ENCODE measurements at places on chromosomes 2 and 18.

- no peak for DNase-seq
Observed at GRCh38 chr18:6668836-6669235, 60.7 kb upstream of the ARHGAP28 start.

- no peak for DNase-seq
Observed at GRCh38 chr2:176128982-176129796, at the start of gene HOXD8. TSS of gene HOXD8 (plus strand) at chr2:176129705. CDS start at chr2:176130367, 662 bp downstream.

DNA sequence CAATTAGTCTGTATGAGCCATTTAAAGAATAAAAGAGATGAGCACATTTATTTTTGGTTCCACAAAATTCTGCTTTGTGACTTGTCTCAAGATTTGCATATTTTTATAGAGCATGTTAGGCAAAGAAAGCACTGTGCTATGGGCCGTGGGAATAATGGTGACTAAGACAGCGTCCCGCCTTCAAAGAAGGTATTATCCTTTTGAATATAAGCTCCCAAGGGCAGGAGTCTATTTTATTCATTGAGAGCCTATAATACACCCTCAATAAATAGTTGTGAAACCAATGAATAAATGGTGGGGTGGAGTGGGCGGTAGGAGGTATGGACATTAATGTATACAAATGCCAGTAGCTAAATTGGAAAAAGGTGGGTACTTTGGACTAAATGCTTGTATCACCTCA is 20.5 kb upstream of the TCF4 start:
- DNase-seq = no peak

DNA sequence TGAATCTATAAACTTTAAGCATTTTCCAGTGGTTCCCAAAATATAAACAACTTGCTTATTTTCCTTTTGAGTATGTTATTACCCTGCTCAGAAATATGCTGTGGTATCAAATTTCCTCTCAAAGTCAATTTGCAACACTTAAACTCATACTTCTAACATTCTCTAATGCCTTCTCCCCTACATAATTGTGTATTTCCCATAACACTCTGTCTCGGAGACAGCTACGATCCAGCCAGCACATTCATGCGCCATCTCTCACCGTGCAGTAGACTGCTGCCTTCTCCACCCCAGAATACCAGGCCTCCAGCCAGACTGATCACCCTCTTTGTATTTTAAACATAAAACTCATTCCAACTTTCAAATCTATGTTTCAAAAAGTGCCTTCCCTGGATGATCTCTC is 41.8 kb downstream of the TIMM21 start:
- DNase-seq = no peak

DNA sequence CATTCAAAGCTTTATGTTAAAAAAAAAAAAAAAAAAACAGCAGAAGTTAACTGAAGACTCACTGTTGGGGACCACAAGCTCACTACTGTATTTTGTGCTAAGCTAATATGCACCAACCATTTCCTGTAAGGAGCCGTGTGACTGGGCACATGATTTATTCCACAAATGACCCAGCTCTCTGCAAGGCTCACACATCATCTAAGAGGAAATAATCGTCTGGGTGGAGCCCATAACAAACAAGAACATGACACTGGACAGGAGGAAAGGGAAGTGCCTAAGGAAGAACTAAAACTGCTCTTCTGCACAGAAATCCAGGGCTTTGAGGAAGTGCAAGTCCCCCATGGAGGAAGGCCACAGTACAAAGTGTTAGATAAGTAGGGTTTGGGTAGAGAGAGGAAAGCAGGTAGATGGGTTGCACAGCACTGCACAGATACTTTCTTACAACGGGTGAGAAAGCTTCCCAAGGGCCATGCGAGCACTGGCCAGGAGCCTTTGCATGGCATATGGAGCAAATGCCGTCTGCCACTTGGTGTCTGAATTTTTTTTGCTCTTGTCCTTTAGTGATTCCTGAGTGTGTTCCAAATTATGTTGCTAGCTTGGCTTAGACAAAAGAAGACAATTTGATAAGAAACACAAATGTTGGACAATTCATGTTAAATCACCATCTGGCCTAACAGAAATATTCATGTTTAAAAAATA is 24.4 kb downstream of the NFE2L2 start:
- no peak for DNase-seq

- no peak for DNase-seq
Observed at GRCh38 chr2:152493417-152493816, 158.4 kb downstream of the FMNL2 start.

DNA sequence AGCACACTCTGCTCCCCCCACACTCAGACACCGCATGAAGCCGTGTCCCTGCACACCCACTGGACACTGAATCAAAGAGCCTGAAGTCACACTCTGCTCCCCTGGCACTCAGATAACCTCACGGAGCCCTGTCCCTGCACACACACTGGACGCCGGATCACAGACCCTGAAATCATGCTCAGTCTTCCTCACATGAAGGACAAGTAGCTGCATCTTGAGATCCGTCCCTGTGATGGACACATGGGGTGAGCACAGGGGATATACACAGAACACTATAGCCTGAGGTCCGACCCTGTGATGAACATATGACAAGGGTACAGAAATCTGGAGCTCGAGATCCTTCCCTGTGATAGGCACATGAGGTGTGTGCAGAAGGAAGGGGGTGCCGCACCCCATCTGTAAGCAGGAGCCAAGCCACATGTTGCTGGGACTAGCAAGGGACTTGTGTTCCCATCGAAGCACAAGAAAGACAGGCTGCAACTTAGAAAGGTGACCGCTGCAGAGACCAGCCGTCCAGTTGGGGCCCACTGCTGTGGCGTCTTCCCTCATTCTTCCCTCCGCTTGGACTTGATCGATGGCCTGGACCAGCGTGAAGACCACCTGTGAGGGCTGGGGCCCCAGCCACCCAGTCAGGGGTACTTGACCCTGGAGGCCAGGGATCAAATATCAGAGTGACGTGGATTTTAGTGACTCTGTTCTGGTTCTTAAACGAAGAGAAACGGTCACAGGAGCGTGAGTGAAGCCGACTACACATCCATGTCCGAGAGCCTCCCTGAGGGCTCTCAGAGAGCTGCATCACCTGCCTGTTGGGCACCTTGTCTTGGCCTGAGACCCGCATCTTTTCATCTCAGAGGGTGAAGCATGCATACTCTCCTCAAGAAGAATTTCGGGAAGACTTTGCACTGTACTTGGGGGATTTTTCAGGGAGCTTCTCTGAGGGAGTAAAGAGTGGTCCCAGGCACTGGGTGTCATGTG is 391.7 kb upstream of the SALL3 start:
- DNase-seq = no peak

GRCh38 chr18:76401498-76401897 is 93.5 kb downstream of the ZNF516 start:
- DNase-seq = no peak

DNA sequence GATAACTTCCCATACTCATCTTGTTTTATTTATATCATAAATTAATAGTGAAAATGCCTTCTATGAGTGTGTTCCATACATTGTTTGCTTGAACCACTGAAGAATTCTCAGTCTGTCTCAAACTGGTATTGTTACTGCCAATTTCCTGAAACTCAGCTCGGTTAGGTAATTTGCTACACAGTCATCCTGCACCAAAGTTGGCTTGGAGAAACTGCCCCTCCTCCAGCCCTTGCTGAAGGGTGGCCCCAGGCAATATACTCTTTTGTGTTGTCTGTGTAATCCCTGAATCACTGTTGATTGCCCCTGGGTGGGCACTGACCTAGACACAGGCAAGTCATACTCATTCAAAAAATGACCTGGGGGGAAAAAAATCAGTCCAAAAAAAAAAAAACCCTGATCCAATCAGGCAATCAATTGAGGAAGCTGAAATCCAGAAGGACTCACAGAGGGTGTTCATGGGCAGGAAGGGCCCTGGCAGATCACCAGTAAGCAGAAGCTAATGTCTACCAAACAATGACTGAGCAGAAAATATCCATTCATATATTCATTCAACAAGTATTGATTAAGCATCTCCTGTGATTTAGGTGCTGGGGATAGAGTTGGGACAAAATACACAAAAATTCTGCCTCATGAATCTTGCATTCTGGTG is 3.8 kb upstream of the SESTD1 start:
- peak; percentile 44 for DNase-seq

DNA sequence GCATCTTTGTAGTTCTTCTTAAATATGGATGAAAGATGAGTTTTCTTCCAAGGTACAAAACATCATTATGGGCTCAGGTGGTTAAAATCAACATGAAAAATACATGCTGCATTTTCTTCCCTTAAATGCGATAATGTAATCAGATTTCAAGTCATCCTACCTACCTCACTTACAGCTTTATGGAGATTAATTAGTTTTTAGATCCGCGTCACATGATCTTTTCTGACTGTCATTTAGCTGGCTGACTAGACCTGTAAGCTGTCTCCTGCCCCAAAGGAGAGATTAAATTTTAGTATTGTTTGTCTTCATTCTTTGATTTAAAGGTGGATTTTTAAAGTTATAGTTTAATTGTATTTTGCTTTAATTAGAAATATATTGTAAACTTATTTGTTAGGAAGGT is 678.0 kb upstream of the ZEB2 start:
- no peak for DNase-seq

DNA sequence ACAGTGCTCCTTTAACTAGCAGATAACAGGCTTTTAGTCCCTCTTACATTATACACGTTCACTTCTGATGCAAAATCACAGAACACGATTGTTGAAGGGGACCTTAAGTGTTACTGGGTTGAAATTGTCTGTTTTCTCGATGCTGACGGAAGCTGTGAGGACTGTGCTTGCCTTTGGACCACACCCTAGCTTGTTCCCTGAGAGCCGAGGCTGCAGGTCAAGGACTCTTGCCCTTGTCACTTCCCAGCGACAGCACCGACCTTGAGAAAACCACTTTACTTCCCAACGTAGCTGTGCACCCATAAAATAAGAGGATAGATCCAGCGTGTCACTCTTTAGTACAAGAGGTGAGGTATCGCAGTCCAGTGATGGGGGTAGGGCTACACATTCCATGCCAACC is 701.0 kb downstream of the DCDC2C start:
- no peak for DNase-seq

- DNase-seq = no peak
Observed at GRCh38 chr2:71919708-71920107, 228.0 kb downstream of the CYP26B1 start.

- DNase-seq = no peak
Observed at GRCh38 chr18:2325308-2325849, 245.9 kb downstream of the METTL4 start.

DNA sequence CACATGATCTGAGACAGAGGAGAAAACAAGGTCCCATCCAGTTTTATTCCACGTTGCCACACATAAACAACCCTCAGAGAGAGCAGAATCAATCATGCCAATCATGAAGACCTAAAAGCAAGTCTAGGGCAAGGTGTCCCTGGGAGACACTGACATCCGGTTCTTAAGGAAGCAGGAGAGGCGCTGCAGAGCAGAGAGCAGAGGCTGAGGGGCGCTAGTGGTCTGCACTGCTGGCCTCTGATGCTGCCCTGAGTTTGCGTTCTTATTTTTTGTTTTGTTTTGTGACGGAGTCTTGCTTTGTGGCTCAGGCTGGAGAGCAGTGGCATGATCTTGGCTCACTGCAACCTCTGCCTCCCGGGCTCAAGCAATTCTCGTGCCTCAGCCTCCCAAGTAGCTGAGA is 83.3 kb downstream of the SMIM21 start:
- DNase-seq = no peak

- no peak for DNase-seq
Observed at GRCh38 chr2:234111523-234111922, 61.0 kb downstream of the SPP2 start.

DNA sequence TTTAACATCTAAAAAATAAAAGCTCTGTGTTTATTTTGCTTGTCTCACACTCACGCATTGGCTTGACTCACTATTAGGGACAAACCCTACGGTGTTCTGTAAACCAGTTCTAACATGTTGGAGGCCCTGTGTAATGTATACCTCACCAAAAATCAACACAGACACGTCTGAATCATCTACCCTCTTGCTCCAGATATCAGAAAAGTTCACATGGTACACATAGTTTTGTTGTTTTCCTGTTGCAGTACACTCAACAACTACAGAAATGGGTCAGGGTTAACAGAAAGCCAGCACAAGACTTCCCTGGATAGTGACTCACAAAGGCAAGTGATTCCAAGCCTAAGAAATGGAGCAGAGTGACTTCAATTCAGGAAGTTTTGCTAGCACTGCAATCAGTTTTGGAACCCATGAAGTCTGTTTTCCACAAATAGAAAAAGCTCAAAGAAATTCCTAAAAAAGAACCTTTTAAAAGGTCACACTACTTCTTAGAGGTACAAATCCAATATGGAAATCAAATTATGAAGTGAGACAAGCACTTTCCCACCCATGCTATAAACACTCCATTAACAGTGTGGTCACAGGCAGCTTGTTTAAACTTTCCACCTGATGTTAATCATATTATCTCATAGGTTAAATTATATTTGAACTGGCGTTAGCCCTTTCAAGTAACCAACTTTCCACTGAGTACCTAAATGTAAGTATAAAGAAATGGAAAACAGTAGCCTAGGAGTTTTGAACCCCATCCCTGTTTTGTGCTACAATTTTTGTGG is 87.4 kb downstream of the GAREM1 start:
- no peak for DNase-seq

DNA sequence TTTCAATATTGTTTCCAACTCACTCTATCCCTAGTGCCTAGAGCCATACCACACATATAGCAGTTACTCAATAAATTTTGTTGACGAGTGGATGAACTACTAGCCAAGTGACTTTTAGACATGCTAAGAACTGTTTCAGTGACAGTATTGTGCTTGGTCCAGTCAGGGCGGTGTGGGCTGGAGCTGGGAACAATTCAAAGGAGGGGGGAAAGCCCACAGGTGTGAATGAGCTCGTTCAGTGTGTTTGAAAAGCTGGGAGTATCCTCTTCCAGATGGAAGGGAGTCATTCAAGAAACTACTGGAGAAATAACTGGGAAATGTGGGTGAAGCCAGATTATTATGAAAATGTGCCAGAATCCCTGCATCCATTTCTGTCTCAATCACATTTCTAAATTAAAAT is 1.7 kb upstream of the SERPINE2 start:
- no peak for DNase-seq

DNA sequence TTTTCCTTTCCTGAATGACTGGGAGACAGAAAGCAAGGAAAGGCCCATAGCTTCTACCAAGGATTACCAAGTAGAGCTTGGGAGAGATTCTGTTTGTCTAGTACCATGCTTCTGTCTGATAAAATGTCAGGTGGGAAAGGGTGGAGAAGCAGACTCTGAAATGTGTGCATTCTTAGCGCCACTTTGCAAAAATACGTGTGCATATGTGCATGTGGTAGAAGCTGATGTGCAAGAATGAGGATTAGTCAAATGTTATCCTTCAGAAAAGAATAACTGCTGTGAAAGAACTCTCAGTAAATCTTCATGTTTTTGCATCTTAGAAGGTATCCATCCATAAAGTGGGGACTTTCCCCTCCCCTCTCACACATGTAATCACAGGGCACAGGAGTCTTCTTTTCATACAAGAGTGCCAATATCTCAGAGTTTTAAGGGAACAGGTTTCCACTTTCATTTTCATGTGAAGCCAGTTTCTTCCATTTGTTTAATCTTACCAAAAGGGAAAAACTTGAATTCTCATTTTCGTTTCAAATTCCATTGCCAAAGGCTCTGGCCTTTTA is 15.4 kb upstream of the DGKD start:
- DNase-seq = no peak

DNA sequence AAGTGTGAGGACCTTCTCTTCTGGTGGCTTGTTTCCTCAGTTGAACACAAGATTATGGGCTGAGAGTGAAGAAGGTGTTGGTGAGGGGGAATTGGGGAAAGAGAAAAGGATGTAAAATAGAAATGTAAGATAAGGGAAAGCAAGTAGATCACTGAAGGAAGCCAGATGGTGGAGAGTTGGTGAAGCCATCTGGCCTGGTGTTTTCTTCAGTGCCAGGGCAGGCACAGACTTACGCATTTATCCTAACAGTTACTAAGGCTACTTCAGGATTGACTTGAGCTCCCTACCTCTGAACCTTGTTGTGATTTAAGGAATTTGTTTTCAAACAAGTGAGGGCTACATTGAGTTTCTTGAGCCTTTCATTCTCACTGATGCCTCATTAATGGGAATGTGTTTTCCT is 113.8 kb downstream of the GALNT1 start:
- DNase-seq = no peak
